Muscle of arm (tissue), 14 donors: ENCODE measurements at places on chromosomes 6 and 20. TPM values are rescaled to one million over a fixed set of nuclear protein-coding genes. Genes with fewer than 3 reads are reported as not detected.

The PPP1R3G gene
- polyA plus RNA-seq, result 2.0 TPM

The XKR7 gene
- 0.05 TPM for polyA plus RNA-seq

The C6orf89 gene
- 45.0 TPM for polyA plus RNA-seq

The WFDC10B gene
- not detected for polyA plus RNA-seq

The WFDC11 gene
- polyA plus RNA-seq, result not detected

The RIPPLY2 gene
- polyA plus RNA-seq, result not detected

The CFAP206 gene
- polyA plus RNA-seq, result 0.32 TPM

The TREM1 gene
- not detected for polyA plus RNA-seq

The SLC16A10 gene
- 4.7 TPM for polyA plus RNA-seq

The RBM38 gene
- 50.1 TPM for polyA plus RNA-seq

The PRL gene
- polyA plus RNA-seq, result not detected

The ZNF337 gene
- polyA plus RNA-seq, result 31.4 TPM

The TMEM74B gene
- polyA plus RNA-seq, result 3.4 TPM

The PAX1 gene
- polyA plus RNA-seq, result 1.6 TPM

The SLC17A3 gene
- not detected for polyA plus RNA-seq

The ADA gene
- polyA plus RNA-seq, result not detected

The SLC35F1 gene
- polyA plus RNA-seq, result 2.4 TPM
